Testis (tissue), 5 donors: ENCODE measurements at places on chromosomes 2 and 18. TPM values are rescaled to one million over a fixed set of nuclear protein-coding genes. Genes with fewer than 3 reads are reported as not detected.

- DNase-seq, result no peak
- H3K27ac ChIP-seq, result peak overlapping the region; percentile 81
- no peak overlapping the region for H3K4me3 ChIP-seq
- peaks cover 15% of the 10 kb centered on the region for H3K4me1 ChIP-seq
These were observed 32.2 kb upstream of the REL start for GRCh38 chr2:60849187-60849586.

- no peak overlapping the region for H3K27ac ChIP-seq
- no peak overlapping the region for H3K4me3 ChIP-seq
- DNase-seq, result no peak
- H3K36me3 ChIP-seq, result no peaks in the 10 kb centered on the region
- H3K27me3 ChIP-seq, result no peaks in the 10 kb centered on the region
These were observed 42.5 kb downstream of the PAX3 start for GRCh38 chr2:222256250-222256649.

GRCh38 chr2:156326526-156327095 is 5.9 kb downstream of the NR4A2 start:
- peaks cover 4% of the 10 kb centered on the region for H3K4me1 ChIP-seq
- no peak for DNase-seq
- H3K27me3 ChIP-seq, result no peaks in the 10 kb centered on the region
- H3K36me3 ChIP-seq, result no peaks in the 10 kb centered on the region

- no peak overlapping the region for H3K27ac ChIP-seq
- H3K4me3 ChIP-seq, result no peak overlapping the region
- H3K4me1 ChIP-seq, result no peaks in the 10 kb centered on the region
- no peak for DNase-seq
These were observed 15.0 kb downstream of the TCF7L1 start for GRCh38 chr2:85148190-85148589.

GRCh38 chr18:58044370-58045241 is 580 bp downstream of the NEDD4L start:
- H3K27me3 ChIP-seq, result no peaks in the 10 kb centered on the region
- no peaks in the 10 kb centered on the region for H3K36me3 ChIP-seq
- H3K4me1 ChIP-seq, result no peaks in the 10 kb centered on the region
- H3K27ac ChIP-seq, result peak overlapping the region; percentile 84
- peak overlapping the region; percentile 71 for H3K4me3 ChIP-seq

Gene RGPD3
- 5.3 TPM for polyA plus RNA-seq

Gene ACMSD
- polyA plus RNA-seq, result 0.25 TPM

Gene POTEI
- polyA plus RNA-seq, result 11.3 TPM

Gene CCDC68
- 8.5 TPM for polyA plus RNA-seq
